ENCODE measurements at places on chromosomes 1 and 21. TPM values are rescaled to one million over a fixed set of nuclear protein-coding genes. Genes with fewer than 3 reads are reported as not detected.
A peak's percentile ranks its signal among the peaks of the same experiment; 100 is the strongest.

GRCh38 chr1:189726806-189727205, 750.9 kb downstream of the BRINP3 start:
- H3K4me1 ChIP-seq = no peaks in the 10 kb centered on the region
- H3K27ac ChIP-seq = no peak overlapping the region
- no peak overlapping the region for H3K4me3 ChIP-seq

- no peaks in the 10 kb centered on the region for H3K4me1 ChIP-seq
- no peaks in the 10 kb centered on the region for H3K36me3 ChIP-seq
- H3K4me3 ChIP-seq = no peak within 1 kb of the TSS
- DNase-seq = no peak
- no peak within 1 kb of the TSS for H3K27ac ChIP-seq
- no peaks in the 10 kb centered on the region for H3K27me3 ChIP-seq
Measured at GRCh38 chr1:196774603-196775002, at the start of gene CFHR3. CFHR3 (plus strand) TSS chr1:196774840; CDS start chr1:196774887, 47 bp downstream.

DNA sequence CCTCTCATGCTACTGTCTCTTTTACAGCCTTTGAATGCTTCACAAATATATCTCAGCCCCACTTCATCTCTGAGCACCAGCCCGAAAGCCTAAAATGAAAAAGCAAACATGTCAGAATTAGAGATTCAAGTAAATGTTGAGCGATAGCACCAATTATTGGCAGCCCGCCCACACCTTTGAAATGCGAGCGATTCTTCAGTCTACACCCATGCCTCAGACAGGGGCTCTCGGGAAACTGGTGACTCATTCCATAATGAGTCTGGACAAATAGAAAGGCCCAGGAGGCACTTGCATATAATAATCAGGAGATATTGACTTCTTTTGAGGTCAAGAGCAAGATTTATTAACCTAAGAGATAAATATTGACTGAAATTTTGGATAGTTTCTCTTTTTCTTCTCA, 487.3 kb upstream of the PTBP2 start:
- no peak overlapping the region for H3K4me3 ChIP-seq
- no peaks in the 10 kb centered on the region for H3K4me1 ChIP-seq

- H3K4me1 ChIP-seq = no peaks in the 10 kb centered on the region
- H3K27me3 ChIP-seq = no peaks in the 10 kb centered on the region
- no peak overlapping the region for H3K27ac ChIP-seq
- DNase-seq = no peak
- no peak overlapping the region for H3K4me3 ChIP-seq
- H3K36me3 ChIP-seq = no peaks in the 10 kb centered on the region
Measured at GRCh38 chr21:29429218-29429617, 130.5 kb downstream of the BACH1 start.

GRCh38 chr1:234902774-234903547, 225.7 kb downstream of the TOMM20 start:
- H3K4me3 ChIP-seq = no peak overlapping the region
- no peak overlapping the region for H3K27ac ChIP-seq
- no peaks in the 10 kb centered on the region for H3K27me3 ChIP-seq
- no peaks in the 10 kb centered on the region for H3K36me3 ChIP-seq
- DNase-seq = no peak
- peaks cover 25% of the 10 kb centered on the region for H3K4me1 ChIP-seq

DNA sequence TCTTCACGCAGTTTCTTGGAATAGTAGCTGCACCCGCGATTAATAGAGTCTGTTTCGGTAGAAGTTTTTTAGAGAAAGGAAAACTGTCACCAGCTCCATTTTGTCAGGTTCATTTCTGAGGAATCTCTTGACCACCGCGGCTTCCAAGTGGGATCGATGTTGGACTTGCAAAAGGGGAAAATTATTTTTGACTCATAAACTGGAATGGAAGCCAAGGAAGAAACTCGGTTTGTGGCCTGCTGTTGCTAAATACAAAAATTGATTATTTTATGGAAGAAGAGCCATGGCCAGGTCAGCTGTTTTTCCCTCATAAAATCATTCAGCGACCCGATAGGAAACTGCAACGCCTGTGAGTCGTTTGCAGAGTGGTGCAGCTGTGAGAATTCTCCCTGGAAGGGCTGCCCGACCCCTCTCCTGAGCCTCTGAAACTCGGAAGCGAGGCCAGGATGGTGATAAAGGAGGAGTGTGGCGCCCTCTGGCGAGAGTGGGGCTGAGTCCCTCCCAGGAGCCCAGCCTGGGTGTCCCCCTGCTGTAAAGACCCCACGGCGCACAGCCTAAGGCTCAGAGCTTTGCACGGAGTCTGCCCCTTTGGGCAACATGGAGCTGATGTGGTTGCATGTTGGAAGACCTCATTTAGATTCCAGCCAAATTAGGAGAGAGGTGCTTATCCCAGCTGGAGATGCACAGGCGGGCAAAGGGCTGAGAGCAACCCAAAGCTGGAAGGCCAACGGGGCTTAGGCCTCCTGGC, 83.6 kb upstream of the SLC25A33 start:
- peak; percentile 60 for DNase-seq
- H3K27me3 ChIP-seq = no peaks in the 10 kb centered on the region
- no peak overlapping the region for H3K27ac ChIP-seq
- H3K4me1 ChIP-seq = no peaks in the 10 kb centered on the region
- H3K36me3 ChIP-seq = no peaks in the 10 kb centered on the region

DNA sequence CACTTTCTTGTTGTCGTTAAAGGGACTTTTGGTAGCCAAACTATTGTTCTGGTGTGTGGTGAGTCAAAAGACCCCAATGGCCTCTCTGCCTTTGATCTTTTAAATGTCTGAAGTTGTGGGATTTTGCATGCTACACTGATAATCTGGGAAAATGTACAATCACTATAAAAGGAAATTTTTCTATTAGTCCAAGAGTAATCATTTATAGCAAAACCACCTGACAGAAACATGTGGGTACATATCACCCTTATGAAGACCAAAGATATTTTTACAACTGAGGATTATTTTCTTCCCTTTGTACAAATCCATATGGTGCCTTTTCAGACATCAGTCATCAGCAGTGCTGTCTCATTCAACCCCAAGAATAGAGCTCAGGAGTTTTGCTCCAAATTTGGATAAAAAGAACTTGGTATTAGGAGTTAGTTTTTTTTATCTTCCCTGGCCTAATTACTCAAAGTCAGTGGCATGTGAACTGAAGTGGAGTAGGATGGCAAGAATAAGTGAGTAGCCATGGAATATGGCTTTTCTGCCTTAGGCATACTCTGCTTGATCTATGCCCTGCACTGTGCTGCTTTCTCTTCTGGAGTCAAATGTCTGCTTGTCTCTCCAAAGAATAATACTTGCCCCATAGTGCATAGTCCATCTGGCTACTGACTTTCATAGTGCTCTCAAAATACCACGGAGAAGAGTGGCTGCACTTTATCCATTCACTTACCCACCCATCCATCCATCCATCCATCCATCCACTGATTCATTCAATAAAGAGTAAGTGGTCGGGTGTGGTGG, 13.5 kb downstream of the GREM2 start:
- no peak overlapping the region for H3K4me3 ChIP-seq
- H3K27ac ChIP-seq = no peak overlapping the region
- no peaks in the 10 kb centered on the region for H3K36me3 ChIP-seq
- peaks cover 8% of the 10 kb centered on the region for H3K27me3 ChIP-seq
- DNase-seq = no peak

GRCh38 chr1:151311589-151312331, 15.5 kb downstream of the PI4KB start:
- peak overlapping the region; percentile 39 for H3K4me3 ChIP-seq
- peaks cover 51% of the 10 kb centered on the region for H3K4me1 ChIP-seq
- peaks cover 58% of the 10 kb centered on the region for H3K36me3 ChIP-seq
- H3K27me3 ChIP-seq = no peaks in the 10 kb centered on the region
- DNase-seq = peak; percentile 100

DNA sequence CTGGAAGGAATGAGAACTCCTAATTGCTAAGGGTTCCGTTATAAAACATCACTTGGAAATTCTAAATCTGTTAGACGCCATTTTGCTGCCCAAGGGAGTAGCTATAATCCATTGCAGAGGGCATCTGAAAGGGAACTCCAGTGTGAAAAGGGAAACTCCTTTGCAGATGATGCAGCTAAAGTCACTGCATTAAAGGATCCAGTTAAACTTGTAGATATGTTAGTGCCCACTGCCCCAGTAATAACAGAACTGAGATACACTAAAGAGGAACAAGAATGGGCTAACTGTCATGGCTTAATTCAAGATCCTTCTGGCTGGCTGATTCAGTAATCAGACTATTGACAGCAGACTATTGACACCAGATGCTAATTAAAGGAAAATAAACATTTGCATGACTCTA, 81.8 kb upstream of the KIAA0040 start:
- no peak overlapping the region for H3K27ac ChIP-seq
- no peak for DNase-seq
- peaks cover 6% of the 10 kb centered on the region for H3K4me1 ChIP-seq
- no peaks in the 10 kb centered on the region for H3K36me3 ChIP-seq

DNA sequence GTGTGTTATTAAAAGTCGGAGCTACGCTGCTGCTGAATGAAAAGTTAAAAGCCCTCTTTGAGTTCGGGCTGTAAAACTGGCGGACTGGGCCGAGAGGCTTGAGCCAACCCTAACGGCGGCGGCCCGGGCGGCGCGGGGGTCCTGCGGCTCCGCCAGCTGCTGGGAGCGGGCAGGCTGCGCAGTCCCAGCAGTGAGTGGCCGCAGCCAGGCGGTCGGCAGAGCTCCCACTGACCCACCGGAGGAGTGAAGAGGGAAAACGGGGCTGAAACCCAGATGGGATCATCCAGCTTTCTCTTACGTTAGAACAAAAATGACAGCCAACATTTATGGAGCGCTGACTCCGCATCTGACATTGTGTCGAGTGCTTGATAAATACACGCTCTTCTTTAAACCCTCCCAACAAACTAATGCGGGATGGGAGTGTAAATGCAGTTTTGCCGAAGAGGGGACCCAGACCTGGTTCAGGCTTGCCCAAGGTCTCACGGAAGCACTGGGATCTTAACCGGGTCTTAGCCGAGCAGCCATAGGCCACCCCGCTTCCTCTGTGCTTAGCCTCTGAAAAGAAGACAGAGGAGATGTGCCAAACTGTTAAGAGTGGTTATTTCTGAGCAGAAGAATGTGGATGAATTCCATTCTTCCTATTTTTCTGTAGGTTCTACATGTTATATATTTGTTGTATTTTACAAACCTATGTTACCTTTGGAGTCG, 3.5 kb downstream of the GRHL3 start:
- DNase-seq = no peak
- H3K27ac ChIP-seq = peak overlapping the region; percentile 72
- H3K27me3 ChIP-seq = no peaks in the 10 kb centered on the region
- no peaks in the 10 kb centered on the region for H3K36me3 ChIP-seq
- H3K4me3 ChIP-seq = peak overlapping the region; percentile 43
- H3K4me1 ChIP-seq = peaks cover 58% of the 10 kb centered on the region

DNA sequence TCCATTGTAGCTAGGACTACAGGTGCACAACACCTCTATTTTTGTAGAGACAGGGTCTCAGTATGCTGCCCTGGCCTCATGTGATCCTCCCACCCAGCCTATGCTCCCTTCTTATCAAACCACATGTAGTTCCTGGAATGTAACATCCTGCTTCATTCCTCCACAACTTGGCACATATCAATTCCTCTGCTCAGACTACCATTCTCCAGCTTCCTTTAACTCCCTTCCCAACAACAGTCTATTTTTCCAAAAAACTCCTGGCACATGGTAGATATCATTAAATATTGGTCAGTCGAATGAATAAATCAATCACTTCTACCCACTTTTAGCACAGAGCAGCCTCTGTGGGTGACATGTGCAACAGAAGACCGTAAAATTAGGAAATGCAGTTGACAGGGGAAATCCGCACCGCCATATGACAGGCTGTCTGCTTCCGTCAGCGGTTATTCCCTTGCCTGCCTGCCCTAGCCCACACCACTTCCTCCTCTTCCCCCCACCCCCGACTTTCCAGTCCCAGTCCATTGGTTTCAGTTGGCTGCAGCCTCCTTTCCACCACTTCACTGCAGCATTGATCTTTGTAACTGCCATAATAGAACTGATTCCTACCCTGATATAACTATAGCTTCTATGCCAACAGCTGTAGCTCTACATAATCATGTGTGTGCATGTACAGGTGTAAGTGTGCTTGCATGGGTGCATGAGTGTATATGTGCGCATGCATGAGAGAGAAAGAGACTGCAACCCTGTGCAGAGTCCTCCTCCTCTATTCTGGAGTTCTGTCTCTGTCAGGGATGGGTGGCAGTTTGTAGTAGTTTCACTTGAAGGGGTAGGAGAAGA, 6.8 kb upstream of the AKR1A1 start:
- no peaks in the 10 kb centered on the region for H3K36me3 ChIP-seq
- no peak for DNase-seq
- H3K27ac ChIP-seq = no peak overlapping the region
- no peak overlapping the region for H3K4me3 ChIP-seq
- no peaks in the 10 kb centered on the region for H3K27me3 ChIP-seq

DNA sequence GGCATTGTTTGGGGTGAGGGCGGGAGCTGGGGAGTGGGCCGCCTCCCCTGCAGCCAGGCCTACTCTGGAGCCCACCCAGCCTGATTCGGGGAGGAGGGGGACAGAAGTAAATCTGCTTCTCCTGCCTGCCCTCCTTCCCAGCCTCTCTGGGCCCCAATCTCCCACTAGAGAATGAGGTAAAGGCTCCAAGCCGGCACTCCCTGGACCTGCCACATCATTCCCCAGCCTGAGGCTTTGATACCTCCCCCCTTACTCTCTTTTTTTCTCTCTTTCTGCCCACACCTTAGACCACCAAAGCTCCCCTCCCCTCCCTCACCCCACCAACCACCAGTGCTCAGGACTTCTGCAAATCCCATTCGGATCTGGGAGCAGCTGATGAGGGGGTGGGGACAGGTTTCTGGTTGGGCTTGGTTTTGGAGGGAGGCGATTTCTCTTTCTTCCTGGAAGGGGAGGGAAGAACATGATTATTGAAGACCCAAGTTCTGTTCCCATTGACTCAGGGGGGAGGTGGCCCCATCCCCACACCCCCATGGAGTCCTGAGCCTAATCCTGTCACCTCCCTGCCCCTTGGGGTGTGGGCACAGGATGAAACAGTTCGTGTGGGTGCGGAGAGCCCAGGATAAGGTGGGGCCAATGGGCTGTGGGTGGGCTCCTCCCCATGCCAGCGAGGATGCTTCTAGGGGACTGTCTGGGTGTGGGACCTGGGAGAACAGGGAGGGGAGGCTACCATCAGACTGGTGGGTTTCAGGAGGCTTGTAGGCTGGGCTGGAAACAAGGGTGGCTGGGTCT, 1.3 kb downstream of the MAP7D1 start:
- no peak overlapping the region for H3K27ac ChIP-seq
- no peaks in the 10 kb centered on the region for H3K36me3 ChIP-seq
- H3K4me3 ChIP-seq = peak overlapping the region; percentile 93

- H3K4me1 ChIP-seq = peaks cover 58% of the 10 kb centered on the region
- H3K27ac ChIP-seq = peak overlapping the region; percentile 97
- H3K27me3 ChIP-seq = no peaks in the 10 kb centered on the region
- DNase-seq = no peak
Measured at GRCh38 chr21:34882719-34883131, 166.4 kb downstream of the RUNX1 start.

GRCh38 chr1:153933955-153934354, 11.2 kb upstream of the GATAD2B start:
- no peaks in the 10 kb centered on the region for H3K4me1 ChIP-seq
- peaks cover 12% of the 10 kb centered on the region for H3K36me3 ChIP-seq
- no peak overlapping the region for H3K27ac ChIP-seq
- H3K27me3 ChIP-seq = no peaks in the 10 kb centered on the region

GRCh38 chr1:36367798-36368197, 17.9 kb downstream of the STK40 start:
- peaks cover 23% of the 10 kb centered on the region for H3K4me1 ChIP-seq
- H3K27me3 ChIP-seq = no peaks in the 10 kb centered on the region
- H3K36me3 ChIP-seq = peaks cover 19% of the 10 kb centered on the region
- no peak overlapping the region for H3K4me3 ChIP-seq
- no peak for DNase-seq
- no peak overlapping the region for H3K27ac ChIP-seq

The PLA2G2C gene
- total RNA-seq = not detected

The HHAT gene
- total RNA-seq = 2.4 TPM

The GNAT2 gene
- 0.69 TPM for total RNA-seq

The KCNH1 gene
- not detected for total RNA-seq
